ENCODE measurements at places on chromosomes 5 and 9.
A peak's percentile ranks its signal among the peaks of the same experiment; 100 is the strongest.

DNA sequence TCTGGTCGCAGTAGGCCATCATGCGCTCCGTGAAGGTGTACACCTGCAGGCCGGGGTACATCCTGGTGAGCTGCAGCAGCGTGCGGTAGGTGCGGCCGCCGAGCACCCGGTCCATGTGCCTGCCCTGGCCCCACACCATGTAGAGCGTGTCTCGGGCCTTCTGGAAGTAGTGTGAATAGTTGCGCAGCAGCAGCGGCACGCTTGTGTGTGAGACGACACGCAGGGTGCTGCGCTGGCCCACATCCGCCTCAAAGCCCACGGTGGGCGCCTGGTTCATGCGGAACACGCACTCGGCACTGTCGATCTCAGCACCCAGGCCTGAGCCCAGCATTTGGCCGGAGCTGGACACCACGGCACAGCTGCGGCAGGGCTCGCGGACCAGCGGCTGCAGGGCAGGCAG lies 4.5 kb downstream of the ST6GALNAC4 start:
- no peak for DNase-seq

- DNase-seq = peak; percentile 1
Measured at GRCh38 chr5:1310118-1310517, 15.2 kb upstream of the TERT start.

GRCh38 chr5:59067956-59068656 lies 485.2 kb downstream of the RAB3C start:
- DNase-seq = no peak

- DNase-seq = no peak
Measured at GRCh38 chr5:149760854-149761187, 30.7 kb downstream of the PPARGC1B start.

DNA sequence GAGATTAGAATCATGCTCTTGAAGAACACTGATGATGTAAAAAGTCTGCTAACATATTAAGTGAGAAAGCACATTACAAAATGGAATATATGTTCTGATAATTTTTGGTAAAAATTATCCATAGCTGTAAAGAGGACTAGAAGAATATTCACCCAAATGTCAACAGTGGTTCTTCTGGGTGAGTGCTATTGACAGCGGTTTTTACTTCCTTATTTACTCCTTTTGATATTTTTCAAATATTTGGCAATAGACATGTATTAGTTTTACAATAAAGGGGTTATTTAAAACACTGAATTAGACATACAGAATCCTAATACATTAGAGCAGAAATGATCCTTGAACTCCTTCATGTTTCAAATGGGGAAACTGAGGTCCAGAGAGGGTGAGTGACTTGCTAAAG lies 26.9 kb upstream of the MEGF9 start:
- DNase-seq = no peak

GRCh38 chr9:124308606-124309491 lies 51.1 kb downstream of the NEK6 start:
- no peak for DNase-seq

DNA sequence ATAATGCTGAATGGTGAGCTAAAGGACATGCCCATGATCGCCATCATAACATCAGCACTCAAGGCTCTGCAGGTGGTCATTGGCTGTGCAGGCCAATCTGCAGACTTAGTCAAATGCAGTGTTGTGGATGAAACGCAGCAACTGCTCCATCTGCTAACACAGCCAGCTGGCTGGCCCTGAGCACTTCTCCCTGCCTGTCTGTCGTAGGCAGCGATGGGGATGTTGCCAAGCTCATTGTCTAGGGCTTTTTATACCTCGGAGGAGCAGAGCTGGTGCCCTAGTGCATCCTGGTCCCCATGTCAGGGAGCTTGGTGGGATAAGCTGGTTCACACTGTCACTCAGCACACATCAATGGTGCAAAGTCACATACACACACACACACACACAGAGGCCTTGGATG lies 189.4 kb downstream of the TENT4A start:
- no peak for DNase-seq

DNA sequence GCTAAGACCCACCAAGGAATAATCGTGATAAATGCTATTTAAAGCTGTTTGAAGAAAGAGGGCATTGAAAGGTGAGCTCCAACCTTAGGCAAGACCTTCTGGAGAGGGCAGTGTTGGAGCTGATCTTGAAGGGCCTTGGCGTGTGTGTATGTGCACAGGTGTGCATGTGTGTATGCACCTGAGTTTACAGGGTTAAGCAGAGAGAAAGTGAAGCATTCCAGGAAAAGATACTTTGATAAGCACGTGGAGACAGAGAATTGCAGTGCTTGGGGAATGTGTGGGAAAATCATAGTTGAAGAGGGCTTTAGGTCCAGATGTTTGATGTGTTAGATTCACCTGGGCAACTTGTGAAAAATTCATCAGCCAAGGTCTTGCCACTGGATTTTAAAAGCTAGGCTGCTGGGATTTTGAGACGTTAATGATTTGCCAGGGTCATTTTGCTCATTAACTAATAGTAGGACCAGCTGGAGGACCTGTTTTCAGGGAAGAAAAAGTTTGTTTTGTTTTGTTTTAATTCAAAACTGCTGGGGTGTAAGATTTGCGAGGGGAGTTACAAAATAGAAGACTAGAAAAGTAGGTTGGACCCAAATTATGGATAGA lies 78.3 kb upstream of the ANKRD55 start:
- no peak for DNase-seq

- DNase-seq = no peak
Measured at GRCh38 chr5:172144291-172144815, 43.7 kb downstream of the STK10 start.

- DNase-seq = no peak
Measured at GRCh38 chr9:20001058-20001457, 212.2 kb upstream of the SLC24A2 start.

GRCh38 chr9:129194221-129194620 lies 16.2 kb upstream of the IER5L start:
- no peak for DNase-seq

GRCh38 chr9:136945333-136946227 lies 537 bp downstream of the C8G start:
- DNase-seq = no peak

- no peak for DNase-seq
Measured at GRCh38 chr9:88391921-88392320, 3.7 kb downstream of the SPIN1 start.

- peak; percentile 34 for DNase-seq
Measured at GRCh38 chr5:143985832-143986515, 174.0 kb downstream of the HMHB1 start.

GRCh38 chr5:64880821-64881220 lies 112.1 kb downstream of the CWC27 start:
- no peak for DNase-seq

DNA sequence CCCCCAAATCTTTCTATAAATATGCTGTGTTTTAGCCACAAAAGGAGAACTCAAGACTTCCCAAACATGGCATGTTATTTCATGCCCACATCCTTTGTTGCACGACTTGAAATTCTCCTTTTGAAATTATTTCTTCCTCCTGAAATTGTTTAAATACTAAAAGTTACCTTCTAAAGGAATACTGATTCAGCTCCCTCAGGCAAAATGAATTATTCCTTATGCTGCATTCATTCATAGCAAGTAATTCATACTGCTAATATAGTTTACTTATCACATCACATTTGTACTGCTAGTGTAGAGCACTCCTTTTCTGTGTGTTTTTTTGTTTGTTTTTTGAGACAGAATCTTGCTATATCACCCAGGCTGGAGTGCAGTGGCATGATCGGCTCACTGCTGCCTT lies 45.7 kb downstream of the BHMT start:
- no peak for DNase-seq

DNA sequence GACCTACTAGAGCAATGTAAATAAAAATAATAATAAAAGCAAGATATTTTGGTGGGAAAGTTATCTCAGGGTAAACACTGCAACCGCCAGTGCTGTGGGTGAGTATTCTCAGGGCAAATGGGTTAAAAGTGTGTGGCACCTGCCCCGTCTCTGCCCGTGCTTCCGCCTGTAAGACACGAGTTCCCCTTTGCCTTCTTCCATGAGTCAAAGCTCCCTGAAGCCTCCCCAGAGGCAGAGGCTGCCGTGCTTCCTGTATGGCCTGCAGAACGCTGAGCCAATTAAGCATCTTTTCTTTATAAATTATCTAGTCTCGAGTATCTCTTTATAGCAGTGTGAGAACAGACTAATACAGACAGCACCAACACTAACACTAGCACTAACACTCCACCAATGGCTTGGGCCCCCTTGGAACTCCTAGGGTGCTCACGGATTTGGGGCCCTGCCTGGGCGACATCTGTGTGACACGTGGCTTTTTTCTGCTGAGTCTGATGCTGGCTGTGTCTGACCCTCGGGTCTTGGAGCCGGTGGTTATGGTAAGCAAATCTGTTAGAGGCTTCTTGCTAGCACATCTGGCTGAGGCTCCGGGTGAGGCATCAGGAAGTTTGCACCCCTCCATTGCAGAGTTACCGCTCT lies 10.6 kb downstream of the PLEKHG4B start:
- no peak for DNase-seq

Measured in hepatocyte (in vitro differentiated cells).